HEK293T (cell line): ENCODE measurements at places on chromosomes 12 and 14.

DNA sequence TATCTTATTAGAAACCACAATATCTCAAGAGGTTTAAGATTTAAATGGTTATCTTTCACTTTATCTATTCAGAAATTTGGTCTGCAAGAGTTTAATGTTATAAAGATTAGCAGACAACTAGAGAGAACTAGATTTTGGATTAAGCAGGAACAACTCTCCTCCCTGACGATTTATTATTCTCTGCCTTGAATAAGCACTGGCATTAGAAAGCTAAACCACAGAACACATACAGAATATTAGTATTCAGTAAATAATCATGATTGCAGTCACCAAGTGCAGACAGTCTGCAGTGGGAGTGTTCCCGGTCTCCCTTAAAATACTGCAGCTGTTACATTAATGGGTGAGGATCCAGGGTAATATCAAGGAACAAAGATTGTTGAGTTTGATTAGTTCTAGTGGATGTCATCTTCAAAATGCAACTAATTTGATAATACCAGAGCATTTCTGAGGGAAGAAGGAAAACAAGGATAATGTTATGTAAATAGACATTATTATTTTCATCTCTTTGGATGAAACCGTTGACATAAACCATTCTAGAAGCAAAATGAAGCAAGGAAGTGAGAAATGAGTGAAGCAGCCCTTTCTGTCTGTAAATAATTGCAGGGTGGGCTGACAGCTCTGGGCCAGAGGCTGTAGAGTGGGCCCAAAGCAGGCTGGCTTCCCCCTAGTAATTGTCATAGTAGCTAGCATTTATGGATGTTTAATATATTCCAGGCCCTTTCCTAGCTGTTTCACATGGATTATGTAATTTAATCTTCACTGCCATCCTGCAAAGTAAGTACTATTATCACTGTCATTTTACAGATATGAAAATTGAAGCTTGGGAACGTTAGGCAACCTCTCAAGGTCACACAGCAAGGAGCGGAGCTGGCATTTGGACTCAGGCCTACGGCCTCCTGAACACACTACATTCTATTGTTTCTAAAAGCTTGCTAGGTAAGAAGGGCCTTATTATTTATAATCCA, 79.4 kb downstream of the DYRK2 start:
- DNase-seq, result no peak

DNA sequence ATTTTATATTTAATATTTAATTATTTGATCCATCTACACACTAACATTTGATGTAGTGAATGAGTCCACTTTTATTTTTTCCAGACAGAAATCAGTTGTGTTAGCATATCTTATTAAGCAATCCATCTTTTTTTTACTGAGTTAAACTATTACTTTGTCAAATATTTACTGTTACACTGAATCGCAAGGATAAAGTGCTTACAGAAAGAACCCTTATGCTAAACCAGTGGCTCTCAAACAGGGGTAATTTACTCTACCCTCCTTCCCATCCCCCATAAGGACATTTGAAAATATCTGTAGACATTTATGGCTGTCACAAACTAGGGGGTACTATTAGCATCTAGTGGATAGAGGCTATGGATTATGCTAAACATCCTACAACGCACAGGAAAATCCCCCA, 508.2 kb downstream of the C12orf50 start:
- no peak for DNase-seq

- no peak for DNase-seq
These were observed 75.0 kb downstream of the PRMT8 start for GRCh38 chr12:3565985-3566384.

DNA sequence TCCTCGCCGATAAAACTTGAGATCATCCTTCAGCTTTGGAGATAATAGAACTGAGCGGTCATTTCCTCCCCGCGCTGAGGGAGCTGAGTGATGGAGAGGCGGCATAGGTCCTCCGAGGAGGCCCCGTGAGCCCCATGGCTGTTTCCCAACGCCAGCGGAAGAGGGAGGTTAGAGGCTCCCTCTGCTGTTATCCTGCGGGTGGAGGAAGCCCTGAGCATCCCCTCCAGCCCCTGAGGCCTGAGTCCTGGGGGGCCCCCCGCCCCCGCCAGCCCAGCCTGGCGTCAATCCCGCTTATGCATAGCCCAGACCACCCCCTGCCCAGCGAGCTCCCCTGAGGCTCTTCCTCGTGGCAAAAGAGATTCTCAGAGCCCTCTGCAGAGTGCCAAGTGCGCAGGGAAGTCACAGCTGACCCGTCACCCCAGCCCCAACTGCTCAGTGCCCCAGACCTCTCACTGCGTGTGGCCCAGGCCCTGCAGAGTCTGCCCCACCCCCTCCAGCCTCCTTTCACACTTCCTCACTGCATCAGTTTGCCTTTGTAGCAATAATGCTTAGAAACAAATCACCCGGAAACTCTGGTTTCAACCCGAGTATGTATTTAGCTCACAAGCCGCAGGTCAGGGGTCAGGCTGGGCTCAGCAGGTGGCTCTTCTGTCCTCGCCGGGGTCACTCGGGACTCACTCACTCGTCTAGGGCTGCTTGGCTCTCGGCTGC, 44.7 kb upstream of the GALNT9 start:
- no peak for DNase-seq

- no peak for DNase-seq
These were observed 71.2 kb downstream of the KSR2 start for GRCh38 chr12:117897372-117898161.

DNA sequence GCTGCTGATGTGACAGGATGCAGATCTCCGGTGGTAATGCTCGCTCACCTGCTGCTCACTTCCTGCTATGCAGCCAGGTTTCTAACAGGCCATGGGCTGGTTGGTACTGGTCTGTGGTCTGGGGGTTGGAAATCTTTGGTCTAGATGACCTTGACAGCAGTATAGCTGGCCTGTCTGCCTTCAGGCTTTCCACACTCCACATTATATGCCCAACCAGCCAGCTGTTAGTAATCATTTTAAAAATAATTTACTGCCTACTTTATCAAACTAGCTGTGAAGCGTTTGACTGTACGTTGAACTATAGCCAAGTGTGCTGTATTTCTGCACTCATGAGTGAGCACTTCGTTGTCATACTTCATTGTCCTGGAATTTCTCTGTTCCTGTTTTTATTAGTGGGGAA, 424.0 kb upstream of the GARIN6 start:
- no peak for DNase-seq

GRCh38 chr12:41467591-41468325, 279.6 kb downstream of the PDZRN4 start:
- no peak for DNase-seq

DNA sequence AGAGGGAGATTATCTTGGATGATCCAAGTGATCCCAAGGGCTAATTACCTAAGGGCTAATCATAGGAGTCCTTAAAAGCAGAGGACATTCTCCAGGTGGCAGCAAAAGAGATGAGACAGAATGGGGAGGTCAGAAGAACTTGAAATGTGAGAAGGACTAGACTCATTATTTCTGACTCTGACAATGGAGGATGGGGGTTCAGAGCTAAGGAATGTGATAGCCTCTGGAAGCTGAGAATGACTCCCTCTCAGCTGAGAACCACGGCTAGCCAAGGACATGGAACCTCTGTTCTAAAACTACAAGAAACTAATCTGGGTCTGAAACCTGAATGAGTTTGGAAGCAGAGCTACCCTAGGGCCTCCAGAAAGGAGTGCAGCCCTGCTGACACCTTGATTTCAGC, 35.6 kb upstream of the ANKS1B start:
- no peak for DNase-seq

- no peak for DNase-seq
These were observed 181.4 kb downstream of the TRHDE start for GRCh38 chr12:72453550-72453949.

- no peak for DNase-seq
These were observed 5.6 kb upstream of the FAM234B start for GRCh38 chr12:13038491-13039161.

GRCh38 chr12:109902891-109903418, 2.9 kb downstream of the TCHP start:
- DNase-seq, result no peak

- DNase-seq, result no peak
These were observed 319.0 kb upstream of the RTL1 start for GRCh38 chr14:101222362-101223070.

GRCh38 chr12:28872654-28873268, 276.3 kb upstream of the FAR2 start:
- peak; percentile 64 for DNase-seq

DNA sequence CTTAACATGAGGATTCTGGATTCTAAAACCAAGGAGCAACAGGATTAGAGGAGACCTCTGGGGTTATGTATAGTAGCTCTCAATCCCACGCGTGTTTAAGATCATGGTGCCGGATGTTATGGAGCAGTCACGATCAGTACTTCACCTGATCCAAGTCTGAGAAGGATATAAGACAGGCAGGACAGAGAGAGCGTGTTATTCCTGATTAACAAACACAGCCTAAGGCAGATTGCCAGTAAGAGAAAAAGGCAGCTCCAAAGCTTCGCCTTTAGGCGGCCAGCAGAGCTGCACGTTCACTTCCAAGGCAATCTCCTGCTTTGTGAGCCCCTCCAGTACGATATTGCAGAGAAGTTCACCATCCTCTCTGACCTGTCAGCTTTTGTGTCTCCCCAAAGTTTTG, 5.5 kb downstream of the SETD3 start:
- DNase-seq, result peak; percentile 45

DNA sequence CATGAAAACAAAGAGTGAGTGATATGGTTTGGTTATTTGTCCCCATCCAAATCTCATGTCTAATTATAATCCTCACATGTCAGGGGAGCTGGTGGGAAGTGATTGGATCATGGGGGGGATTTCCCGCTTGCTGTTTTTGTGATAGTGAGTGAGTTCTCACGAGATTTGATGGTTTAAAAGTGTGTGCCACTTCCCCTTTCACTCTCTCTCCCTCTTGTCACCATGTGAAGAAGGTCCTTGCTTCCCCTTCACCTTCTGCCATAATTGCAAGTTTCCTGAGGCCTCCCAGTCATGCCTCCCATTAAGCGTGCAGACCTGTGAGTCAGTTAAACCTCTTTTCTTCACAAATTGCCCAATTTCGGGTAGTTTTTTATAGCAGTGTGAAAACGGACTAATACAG, 2.1 kb upstream of the ATXN7L3B start:
- no peak for DNase-seq

DNA sequence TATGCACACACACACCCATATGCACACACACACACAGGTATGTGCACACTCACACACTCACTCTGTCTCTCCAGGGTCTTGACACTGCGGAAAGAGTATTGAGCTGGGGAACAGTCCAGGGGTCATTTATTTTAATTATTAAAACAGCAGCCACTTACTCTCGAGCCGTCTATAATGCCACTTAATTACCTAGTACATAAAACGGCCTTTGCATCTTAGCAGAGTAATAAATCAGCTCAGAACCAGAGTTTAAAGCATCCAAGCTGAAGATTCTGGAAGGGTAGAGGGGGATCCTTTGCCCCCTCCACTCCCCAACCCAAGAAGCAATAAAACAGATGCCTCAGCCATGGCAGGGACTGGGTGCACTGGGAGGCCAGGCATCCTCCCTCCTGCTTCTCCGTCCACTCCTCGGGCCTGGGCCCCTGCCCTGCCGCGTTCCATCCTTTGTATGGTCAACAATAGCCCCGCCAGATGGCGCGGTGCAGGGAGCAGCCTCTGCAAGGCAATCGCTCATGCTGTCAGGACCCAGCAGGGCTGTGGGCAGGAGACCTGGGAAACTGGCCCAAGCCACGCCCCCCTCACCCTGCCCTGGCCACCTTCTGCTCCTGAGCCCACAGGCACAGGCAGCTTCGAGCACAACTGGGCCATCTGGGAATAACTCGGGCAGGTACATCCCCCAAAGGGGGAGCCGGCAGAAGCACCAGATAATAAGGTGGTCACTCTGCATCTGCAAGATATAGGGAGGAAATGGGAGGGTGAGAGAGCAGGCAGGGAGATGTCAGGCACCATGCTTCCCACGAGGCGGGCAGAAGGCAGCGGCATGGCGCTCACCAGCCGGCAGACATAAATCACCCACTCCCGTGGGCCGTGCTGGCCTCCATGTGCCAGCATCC, 40.9 kb downstream of the CCDC85C start:
- peak; percentile 67 for DNase-seq

- DNase-seq, result no peak
These were observed 214.7 kb upstream of the FLRT2 start for GRCh38 chr14:85315290-85315689.

DNA sequence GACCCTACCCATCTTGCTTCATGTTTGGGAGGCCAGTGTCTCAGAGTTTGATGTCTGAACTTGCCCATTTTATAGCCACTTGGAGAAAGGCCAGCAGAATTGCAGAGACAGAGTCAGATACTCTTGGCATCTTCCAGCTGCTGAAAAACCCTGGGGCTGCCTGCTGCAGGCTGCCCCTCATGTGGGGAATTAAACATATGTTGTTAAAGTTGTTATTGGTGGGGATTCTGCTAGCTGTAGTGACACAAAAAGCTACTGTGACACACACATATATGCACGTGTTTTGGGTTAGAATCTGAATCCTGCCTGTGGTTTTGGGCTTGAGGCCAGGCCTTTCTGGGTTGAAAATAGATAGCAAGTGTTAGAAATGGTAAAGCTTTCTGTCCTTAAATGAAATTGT, 1288.4 kb downstream of the AACS start:
- no peak for DNase-seq

GRCh38 chr12:20245491-20245890, 122.8 kb upstream of the PDE3A start:
- no peak for DNase-seq

DNA sequence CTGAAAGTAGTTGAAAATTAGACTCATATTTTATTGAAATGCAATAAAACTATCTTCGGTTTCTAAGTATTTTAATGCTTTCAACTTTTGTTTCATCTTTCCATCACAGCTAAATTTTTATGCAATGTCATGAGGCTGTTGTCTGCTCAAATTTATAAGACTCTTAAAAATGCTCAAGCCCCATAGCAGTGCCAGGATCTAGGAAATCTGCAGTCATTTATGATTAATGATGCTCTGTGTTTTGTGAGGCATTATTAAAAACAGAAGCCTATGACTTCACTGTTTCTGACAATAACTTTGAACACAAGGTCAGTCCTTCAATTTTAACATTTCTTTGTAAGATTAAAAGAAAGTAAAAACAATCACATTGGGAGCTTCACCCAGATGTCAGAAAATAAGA, 112.5 kb downstream of the ALX1 start:
- DNase-seq, result no peak

DNA sequence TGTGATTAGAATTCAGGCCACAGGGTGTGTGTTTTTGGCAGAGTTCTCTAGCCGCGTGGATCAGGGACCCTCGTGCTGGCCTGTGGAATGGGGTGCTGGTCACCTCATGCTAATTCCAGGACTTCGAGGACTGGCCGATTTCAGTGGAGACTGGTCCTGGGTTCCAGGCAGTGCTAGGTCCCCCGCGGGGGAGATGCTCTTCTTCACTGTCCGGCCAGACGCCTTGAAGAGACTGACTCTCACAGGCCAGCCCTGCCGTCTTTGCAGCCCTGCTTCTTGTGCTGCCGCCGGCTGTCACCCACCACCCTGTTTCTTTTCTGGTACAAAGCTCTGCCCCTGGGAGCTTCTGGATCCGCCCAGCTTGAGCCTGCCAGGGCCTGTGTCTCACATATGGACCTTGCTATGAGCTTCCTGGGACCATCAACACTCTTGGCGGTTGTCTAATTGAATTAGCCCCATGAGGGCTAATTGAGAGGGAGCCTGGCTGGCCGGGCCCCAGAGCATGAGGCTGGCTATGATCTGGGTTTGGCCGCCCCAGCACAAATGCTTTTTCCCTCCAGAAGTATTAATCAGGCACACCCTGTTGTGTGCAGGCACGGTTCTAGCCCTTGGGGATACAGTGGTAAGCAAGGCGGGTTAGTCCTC, 8.2 kb downstream of the MLXIP start:
- DNase-seq, result no peak

GRCh38 chr12:113242026-113242418, 20.8 kb downstream of the TPCN1 start:
- DNase-seq, result no peak

- no peak for DNase-seq
These were observed 252.3 kb downstream of the EFCAB11 start for GRCh38 chr14:89702073-89702875.
